ENCODE measurements at places on chromosomes 12 and 14.
A peak's percentile ranks its signal among the peaks of the same experiment; 100 is the strongest.

GRCh38 chr12:29611906-29612305, 114.4 kb upstream of the OVCH1 start:
- no peak for DNase-seq

GRCh38 chr14:41609704-41610183, 3.1 kb downstream of the LRFN5 start:
- DNase-seq = no peak

DNA sequence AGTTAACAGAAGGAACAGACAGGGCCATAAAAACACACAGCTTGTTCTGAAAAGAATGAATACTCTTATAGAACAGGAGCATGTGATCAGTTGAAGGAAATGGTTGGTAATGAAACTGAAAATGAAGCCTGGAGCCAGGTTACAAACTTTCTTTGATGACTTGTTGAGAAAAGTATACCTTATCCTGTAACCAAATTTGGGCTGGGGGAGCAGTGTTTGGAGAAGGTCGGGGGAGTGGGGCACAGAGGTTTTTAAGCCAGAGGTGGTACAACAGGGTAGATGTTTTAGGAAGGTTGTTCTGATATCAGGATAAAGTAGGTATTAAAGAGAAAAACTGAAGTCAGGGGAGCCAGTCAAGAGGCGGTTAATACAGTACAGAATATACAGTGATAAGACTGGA, 8.2 kb downstream of the GOLT1B start:
- DNase-seq = no peak

DNA sequence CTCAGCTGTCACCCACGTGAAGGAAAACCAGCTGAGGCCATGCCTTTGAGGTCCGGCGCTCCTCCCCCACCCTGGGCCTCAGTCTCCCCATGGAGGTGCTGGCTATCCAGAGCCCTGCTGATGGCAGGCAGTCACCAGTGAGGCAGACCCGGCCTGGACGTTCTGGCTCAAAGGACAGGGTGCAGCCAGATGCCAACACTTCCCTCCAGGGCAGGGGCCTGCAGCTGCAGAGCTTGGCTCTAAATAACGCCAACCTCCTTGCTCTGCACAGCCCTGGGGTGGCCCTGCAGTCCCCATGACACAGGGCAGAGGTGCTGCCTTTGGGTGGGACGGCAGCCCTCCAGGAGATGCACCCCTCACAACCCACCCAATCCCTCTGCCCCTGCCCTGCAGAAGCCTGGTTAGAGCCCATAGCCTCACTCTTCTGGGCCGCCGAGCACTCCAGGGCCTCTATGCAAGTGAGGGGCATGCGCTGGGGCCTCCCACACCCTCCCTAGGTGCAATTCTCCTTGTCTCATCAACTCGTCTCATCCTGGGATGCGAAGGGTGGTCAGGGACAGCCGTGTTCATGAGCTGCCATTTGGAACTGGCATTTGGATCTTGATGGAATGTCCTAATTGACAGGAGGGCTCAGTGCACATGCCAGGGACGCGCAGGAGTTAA, 30.4 kb downstream of the CCDC85C start:
- DNase-seq = no peak

DNA sequence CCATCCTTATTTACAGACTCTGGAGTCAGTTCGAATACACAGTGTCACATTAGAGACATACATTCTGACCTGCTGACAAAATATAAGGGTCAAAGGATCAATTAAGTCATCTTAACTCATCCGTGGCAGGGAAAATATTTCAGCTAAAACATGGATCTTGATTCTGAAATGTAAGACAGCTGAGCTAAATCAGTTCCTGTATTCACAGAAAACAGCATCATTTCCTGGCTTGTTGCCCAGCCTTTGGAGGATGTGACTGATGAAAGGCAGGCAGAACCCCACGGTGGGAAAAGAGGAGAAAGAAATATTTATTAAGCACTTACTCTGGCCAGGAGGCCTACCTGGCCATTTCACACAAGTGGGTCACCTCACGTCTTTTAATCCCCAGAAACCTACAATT, 101.9 kb downstream of the GAS2L3 start:
- no peak for DNase-seq

DNA sequence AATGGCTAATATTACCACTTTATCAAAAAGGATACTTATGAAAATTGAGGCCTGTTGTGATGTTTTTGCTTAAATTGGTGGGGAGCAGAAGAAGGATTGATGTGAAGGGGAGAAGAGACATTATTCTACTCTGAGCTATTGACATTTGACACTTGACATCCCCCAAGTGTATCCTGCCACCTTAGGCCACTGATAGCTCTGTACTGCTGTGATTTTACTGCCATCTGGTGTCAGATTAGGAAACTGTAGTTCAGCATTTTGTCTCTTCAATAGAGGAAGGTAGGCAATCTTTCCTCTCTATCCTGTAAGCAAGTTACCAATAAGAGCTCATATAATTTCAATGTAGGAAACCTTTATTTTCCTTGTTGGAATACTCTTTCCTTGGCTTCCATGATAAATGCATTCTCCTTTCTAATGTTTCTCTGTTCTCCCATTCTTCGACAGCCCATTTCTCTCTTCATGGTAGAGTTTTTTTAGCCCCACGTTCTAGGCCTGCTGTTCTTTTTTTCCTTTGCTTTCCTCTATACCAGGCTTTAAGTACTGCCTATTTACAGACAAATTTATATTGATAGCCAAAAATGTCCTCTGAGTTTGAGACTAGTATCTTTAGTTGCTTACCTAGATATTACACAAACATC, 46.3 kb downstream of the PPHLN1 start:
- no peak for DNase-seq

- DNase-seq = no peak
Observed at GRCh38 chr14:55864890-55865655, 253.1 kb upstream of the PELI2 start.

GRCh38 chr12:26651566-26652188, 181.3 kb downstream of the ITPR2 start:
- DNase-seq = peak; percentile 31

GRCh38 chr14:81767266-81767995, 233.8 kb upstream of the SEL1L start:
- DNase-seq = no peak

DNA sequence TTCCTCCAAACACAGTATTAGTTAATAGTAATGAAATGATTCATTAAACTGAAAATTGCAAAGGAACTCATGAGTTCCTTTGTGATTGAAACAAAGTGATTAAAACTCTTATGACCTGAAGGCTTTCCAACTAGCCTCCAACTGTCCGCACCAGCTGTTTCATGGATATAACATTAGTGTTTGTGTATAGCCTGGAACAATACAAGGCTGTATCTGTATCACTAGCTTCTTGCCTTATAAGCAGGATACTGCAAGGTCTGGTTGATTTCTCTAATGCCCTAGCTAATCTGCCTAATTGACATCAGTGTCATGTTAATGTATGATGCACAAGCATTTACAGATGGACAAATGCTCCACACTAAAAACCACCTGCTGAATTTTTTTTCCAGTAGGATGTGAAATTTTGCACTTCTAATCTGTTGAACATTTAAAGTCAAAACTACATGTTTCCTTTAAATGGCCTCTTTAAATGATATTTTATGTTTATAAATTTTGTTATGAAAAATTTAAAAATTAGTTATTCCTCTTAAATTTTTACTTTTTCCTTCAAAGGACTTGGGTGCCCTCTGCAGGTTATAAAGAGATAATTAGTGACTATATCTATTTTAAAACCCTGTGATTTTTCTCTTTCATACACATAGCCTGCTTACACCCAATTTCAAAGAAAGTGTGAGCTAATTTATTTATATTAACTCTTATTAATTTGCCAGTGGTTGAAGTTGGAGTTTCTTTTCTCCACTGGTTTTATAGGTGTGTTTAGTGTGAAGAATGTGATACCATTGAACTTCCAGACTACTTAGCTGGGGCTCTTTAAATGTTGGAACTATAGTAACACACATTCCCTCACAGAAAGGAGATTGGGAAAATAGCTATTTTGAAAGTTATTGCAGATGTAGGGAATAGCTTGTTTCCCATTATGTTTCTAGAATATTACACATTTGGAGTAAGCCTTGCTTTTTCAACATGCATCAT, 25.4 kb downstream of the AP5M1 start:
- no peak for DNase-seq

- DNase-seq = no peak
Observed at GRCh38 chr12:70120970-70121369, 122.3 kb upstream of the CNOT2 start.

GRCh38 chr14:23335623-23336022, 14.4 kb downstream of the PABPN1 start:
- no peak for DNase-seq

DNA sequence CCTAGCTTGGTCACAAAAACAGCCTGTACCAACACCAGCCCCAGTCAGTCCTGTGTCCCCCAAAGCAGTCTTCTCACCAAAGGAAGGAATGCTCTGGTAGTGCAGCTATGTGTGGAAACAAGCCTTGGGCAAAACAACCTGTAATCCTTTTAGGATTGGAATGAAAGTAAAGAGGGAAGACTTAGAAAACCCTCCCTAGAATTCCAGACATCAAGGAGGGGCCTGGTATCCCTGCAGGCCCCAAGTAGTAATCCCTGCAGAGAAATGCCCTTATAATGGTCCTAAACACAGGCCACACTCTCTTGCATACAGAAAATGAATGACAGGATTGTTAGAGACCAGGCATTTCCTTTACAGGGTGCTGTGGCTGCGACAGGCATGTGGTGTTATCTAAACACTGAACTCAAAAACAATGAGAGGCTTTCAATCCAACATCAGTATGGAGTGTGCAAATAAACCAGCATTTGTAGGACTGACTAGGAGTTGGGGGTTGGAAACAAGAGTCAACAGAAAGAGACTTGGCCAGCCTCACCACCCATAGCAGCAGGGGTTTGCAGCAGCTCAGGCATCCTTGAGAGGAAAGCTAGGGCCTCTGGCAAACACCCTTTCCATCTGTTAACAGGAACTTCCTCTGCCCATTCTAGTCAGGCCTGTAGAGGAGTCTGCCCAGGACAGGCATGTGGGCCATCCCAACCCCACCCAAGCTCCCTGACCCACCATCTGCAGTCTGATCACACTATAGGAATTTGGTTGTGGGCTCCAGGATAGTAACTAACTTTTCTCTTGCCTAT, 59.1 kb downstream of the DCAF5 start:
- no peak for DNase-seq

GRCh38 chr12:107983756-107984472, 145.2 kb upstream of the WSCD2 start:
- no peak for DNase-seq

- DNase-seq = no peak
Observed at GRCh38 chr12:107921062-107921461, 146.6 kb downstream of the ASCL4 start.

DNA sequence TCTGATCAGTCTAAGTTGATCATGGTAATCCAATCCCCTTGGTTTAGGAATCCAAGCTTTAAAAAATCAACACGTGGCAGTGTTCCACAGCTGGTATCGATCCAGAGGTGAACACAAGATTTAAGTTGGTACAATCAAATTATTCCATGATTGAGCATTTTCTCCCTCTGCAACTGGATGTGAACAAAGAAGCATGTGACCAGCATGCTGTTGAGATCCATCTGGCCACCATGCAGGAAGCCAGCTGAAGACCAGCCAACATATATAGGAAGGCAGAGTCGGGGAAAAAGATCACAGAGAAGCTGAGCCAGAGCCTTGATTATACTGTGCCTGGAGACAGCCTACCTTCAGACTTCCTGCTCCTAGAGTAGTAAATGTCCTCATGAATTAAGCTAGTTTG, 158.3 kb downstream of the SEC23A start:
- no peak for DNase-seq

DNA sequence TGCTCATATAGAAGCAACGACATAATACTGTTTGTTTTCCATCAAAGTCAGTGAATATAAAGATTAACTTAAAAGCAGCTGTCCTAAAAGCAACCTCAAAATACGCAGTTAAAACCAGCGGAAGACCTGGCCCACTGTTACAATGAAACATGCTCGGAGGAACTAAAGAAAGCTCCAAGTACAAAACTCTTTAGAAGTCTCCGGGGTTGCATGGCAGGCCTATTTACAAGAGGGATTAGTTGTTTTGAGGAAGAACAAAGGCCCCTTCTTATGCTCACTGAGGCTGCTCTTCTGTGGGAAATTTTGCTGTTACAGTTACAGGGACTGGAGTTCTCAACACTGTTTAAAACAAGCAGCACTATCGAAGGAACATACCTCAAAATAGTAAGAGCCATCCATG, 75.9 kb upstream of the C12orf71 start:
- DNase-seq = no peak

DNA sequence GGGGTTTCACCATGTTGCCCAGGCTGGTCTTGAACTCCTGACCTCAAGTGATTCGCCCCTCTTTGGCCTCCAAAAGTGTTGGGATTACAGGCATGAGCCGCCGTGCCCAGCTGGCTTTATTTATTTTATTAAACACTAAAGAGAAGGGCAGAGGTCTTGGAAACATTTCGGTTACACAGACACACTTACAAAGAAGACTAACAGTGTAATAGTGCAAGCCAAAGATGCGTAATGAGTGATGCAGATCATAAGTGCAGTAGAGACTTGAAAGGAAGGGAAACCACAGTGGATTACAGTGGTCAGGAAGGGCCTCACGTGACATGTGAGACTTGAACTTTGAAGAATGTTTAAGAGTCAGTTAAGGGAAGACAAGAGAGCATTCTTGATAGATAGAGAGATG, 33.9 kb upstream of the CDK17 start:
- DNase-seq = peak; percentile 41

- DNase-seq = no peak
Observed at GRCh38 chr12:53706080-53706479, 21.2 kb downstream of the CALCOCO1 start.

DNA sequence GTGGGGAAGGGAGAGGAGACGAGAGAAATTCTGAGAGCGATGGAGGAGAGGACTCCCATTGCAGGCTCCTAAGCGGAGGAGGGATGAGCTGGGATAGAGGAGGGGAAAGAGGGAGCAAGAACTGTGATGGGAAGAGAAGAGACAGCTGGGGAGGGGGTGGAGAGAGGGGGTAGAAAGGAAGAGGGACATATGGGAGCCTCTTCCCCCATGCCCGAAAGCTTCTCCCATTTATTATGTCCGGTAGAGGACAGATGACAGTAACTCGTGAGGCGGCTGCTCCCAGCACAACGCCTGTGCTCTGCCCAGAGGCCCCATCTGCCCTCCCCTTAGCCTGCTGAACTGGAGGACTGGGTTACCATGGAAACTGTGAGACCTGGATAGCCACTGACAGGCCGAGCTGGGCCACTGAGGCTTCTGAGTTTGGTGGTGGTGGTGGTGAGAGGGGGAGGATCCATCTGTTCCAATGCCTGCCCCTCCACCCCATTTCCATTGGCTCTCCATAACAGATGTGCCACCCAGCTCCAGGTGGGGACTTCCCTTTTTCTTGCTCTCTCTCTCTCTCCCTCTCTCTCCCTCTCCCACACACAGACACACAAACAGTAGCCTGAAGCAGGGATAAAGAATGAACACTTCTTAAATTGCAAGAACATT, 8.3 kb downstream of the CPNE6 start:
- no peak for DNase-seq

DNA sequence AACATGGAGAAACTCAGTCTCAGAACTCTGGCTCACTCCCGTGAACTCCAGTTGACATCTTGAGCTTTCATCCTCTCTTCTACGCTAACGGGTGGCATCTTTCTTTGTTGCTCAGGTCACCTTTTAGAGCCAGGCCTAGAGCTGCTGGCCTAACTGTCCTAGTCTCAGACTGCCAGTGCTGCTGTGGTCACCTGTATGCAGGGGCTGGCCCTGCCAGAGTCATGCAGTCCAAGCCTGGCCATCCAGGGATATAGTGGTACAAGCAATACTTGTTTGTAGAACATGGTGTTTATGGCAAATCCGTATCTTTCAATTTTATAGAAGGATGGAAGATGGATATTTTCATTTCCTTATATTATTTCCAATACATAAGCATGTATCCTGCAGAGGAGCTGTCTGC, 117.2 kb downstream of the PELI2 start:
- no peak for DNase-seq
